GM18507 (cell line): ENCODE measurements at places on chromosomes 16 and 17.

GRCh38 chr16:56848955-56849689 lies 15.9 kb upstream of the SLC12A3 start:
- no peak for DNase-seq

GRCh38 chr17:5838661-5839300 lies 231.4 kb upstream of the WSCD1 start:
- DNase-seq: no peak

- no peak for DNase-seq
These were observed 153.5 kb upstream of the CDC42EP4 start for GRCh38 chr17:73465130-73465952.

- no peak for DNase-seq
These were observed 641.0 kb upstream of the EEF2KMT start for GRCh38 chr16:5738586-5738985.

DNA sequence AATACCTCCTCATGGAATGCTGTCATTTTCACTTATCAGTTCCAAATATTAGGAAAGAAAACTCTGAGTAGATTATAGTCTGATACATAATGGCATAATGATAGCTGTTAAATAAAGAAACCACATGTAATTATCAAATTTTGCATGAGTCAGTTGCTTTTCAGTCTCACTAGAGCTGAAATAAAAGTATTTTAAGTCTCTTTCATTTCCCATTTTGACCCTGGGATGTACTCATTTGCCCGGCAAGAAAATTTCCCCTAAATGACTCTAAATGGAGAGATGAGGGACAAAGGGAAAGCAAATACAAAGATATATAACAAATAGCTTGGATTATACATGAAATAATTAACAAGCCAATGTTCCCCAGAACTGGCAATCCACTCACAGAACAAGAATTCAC lies 47.9 kb upstream of the CPHXL start:
- no peak for DNase-seq

GRCh38 chr16:19346335-19346922 lies 60.9 kb downstream of the CLEC19A start:
- no peak for DNase-seq

GRCh38 chr17:16352667-16353316 lies 477 bp downstream of the CENPV start:
- no peak for DNase-seq

GRCh38 chr17:36024106-36024869 lies 6.5 kb upstream of the CCL23 start:
- DNase-seq: no peak

- no peak for DNase-seq
These were observed 41.7 kb upstream of the CREBBP start for GRCh38 chr16:3922241-3922640.

- no peak for DNase-seq
These were observed 27.5 kb downstream of the CEP295NL start for GRCh38 chr17:78875363-78876093.

GRCh38 chr16:28524681-28525171 lies 14.0 kb downstream of the NUPR1 start:
- no peak for DNase-seq

DNA sequence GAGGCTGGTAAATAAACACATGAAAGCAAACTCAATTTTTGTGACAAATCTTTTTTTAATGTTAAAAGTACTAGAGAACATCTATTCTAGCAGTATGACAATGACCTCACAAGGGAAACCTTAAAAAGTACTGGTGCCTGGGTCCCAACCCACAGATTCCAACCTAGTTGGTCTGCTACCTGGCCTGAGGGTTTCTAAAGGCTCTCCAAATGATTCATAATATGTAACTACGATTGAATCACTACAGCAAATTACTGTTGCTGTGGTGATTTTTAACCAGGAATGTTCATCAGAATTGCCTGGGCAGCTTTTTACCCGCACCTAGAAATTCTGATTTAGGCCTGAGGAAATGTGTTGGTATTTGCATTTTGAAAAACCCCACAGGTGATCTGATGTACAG lies 26.1 kb downstream of the CDR2 start:
- DNase-seq: no peak

- no peak for DNase-seq
These were observed 23.5 kb downstream of the GTF3C1 start for GRCh38 chr16:27526180-27526579.

GRCh38 chr17:44831371-44831770 lies 1.3 kb upstream of the GJC1 start:
- DNase-seq: no peak

GRCh38 chr17:67718325-67718941 lies 697 bp downstream of the NOL11 start:
- DNase-seq: no peak

DNA sequence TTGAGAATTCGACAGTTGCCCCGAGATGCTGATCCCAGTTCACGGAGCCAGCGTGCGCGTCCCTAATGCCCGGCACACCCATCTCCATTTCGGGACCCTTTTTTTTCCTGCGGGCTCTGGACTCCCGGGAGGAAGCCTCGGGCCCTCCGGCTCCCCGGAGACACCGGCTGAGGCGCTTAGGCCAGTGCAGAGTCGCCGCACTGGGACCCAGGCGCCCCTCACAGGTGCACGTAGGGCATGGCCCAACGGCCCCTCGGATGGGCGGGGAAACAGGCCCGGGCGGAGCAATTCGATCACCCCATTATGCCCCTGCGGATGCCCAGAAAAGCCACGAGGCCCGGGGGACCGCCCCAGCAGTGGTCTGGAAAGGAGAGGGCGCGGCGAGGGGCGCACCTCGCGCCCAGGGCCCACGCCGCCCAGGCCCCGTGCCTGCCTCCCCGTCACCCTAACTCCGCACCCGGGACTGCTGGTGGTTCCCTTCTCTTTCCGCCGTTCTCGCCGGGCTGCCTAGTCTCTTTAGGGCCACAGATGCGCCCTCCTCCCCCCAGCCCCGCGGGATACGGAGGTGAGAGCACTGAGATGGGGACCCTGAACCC lies 18.5 kb upstream of the ZFHX3 start:
- no peak for DNase-seq

- DNase-seq: no peak
These were observed 120.3 kb downstream of the ANKRD11 start for GRCh38 chr16:89370081-89370511.

- DNase-seq: no peak
These were observed 113.1 kb downstream of the SHISA9 start for GRCh38 chr16:13014476-13014875.

- DNase-seq: no peak
These were observed 87.4 kb downstream of the ANKRD11 start for GRCh38 chr16:89402962-89403361.

DNA sequence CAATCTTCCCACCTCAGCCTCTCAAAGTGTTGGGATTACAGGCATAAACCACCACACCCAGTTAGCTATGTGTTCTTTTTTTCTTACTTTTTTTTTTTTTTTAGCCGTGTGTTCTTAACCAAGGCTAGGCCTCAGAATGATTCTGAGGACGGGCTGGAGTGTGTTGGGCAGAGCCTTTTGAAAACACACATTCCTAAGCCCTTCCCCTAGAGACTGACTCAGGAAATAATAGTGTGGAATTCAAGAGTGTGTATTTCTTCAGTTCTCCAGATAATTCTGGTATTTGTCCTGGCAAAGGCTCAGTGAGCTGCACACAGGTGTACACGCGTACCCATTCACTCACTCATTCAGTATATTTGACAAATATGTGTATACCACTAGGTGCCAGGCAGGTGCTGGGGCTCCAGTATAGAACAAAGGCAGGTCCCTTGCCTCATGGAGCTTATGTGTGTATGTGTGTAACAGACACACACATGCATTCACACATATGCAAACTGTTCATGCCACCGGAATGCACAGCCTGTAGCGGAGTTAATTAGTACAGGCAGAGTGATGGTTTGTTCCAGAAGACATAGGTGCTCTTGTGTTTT lies 19.4 kb upstream of the NFATC3 start:
- DNase-seq: no peak

GRCh38 chr17:6212766-6213165 lies 142.6 kb downstream of the WSCD1 start:
- DNase-seq: no peak
